CD4-positive, alpha-beta T cell (primary cell): ENCODE measurements at places on chromosomes 3 and 15.
A peak's percentile ranks its signal among the peaks of the same experiment; 100 is the strongest.

DNA sequence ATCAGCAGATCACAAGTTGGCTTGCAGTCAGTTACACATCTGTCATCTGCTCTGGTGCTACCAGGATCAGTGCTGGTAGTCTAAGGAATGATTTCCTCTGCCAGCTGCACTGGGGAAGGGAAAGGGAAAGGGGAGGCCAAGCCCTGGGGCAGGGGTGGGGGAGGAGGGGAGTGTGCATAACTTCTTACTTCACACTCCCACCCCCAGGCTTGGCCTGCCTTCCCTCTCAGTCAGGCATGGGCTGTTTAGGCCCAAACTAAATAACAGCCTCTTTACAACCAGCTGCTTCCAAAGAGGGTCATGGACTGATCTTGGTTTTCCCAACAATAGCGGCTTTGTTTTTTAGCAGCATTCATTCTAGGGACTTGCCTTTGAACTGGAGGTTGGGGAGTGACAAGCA is 86.1 kb upstream of the PSMD6 start:
- DNase-seq, result no peak

GRCh38 chr3:9909221-9910013 is 6.8 kb downstream of the IL17RE start:
- no peak for DNase-seq

DNA sequence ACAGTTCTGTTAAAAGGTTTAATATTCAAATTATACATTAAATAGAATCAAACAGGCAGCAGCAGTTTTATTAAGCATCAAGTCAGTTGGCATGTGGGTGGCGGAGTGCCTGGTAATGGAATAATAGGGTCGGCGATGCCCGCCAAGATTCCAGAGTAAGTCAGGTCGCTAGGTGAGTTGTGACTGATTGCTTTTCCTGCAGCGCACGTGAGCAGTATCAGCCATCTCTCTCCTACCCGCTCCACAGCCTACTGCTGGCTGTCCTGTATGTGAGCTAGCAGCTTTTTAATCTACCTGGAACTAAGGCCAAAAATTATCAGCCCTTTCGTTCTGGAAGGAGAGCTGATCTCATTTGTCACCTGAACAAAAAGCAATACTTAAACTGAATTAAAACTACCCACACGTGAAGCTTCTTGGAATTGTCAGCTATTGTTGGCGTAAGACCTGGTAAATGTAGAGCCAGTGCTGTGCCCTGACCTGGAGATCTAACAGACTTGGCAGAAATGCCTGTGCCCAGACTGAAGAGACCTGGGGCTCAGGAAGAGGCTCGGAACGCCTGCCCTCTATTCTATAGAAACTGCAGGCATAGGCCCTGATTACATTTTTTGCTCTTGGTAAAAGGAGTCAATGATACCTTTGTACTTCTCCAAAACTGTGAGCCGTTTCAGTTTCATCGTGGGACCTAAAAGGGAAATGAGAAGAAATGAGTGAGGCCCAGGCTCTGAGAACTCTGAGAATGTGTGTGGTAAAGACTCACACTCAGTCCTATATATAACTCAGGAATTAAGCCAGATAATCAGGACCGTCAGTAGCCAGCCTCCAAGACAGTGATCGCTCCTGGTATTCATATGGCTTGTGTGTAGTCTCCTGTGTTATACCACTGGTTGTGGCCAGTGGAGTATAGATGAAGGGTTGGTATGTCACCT is 21.9 kb downstream of the IDH3A start:
- no peak for DNase-seq

DNA sequence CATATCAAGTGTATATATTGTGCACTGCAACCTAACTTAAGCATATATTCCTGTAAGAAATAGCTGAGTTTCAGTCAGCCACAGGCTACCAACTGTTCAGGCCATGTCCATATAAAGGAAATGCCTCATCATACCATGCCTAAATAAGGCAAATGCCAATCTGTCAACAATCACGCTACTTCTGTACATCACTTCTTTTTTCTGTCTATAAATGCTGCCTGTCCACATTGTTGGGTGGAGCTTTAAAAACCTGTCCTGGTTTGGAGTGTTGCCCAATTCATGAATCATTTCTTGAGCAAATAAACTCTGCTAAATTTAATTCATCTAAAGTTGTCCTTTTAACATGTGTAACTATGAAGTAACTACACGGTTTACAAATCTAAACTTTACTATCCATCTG is 1091.9 kb downstream of the NSUN3 start:
- no peak for DNase-seq

DNA sequence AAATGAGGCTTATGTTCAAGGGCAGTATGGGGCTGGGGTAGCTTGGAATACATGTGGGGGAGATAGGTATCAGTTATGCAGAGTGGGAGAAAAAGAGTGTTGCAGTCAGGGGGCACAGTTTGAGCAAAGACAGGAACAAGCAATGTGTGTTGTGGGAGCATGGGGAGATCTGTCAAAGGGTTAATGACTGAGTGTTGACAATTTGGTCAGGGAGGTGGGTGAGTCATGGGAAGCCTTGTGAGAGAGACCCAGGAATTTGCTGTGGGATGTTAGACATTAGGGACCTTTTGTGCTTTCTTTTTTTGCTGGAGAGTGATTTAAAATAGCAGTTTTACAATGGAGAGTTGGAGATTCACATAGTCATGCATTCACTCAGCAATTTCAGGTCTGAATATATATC is 221.6 kb upstream of the NR2E3 start:
- no peak for DNase-seq

GRCh38 chr15:24857763-24858162 is 97.0 kb upstream of the SNRPN start:
- DNase-seq, result no peak

GRCh38 chr3:128269006-128269775 is 115.9 kb downstream of the EEFSEC start:
- no peak for DNase-seq

GRCh38 chr3:60316121-60316797 is 935.0 kb downstream of the FHIT start:
- DNase-seq, result no peak

DNA sequence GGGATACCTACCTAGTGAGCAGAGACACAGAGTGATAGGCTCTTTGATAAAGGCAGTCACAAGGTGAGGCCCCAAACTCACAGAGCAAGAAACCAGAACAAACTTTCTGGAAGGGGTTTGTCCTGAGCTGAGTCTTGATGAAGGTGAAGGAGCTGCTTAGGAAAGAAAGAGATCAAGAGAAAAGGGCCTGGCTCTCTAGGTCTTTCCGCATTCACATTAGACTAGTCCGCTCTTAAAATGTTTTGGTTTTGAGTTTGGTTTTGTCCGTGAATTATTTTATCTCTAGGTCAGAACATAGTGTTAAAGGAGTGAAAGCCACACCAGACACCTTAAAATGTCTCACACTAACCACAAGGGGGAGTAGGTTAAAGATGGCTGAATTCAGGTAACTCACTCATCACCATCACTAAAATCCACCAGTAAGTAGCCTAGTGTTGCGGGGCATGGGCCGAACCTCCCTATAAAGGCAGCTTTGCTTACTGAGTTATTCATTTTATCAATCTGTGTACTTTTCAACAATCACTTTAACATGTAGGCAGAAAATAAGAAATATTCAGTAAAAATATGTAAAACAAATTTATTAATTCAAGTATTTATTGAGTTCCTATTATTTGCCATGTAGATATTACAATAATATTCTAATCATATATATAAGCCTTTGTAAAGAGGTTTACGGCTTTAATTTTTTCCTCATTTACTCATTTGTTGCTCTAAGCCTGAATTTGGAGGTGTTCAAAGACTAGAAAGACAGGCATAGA is 121.5 kb upstream of the TSC22D2 start:
- DNase-seq, result peak; percentile 59

DNA sequence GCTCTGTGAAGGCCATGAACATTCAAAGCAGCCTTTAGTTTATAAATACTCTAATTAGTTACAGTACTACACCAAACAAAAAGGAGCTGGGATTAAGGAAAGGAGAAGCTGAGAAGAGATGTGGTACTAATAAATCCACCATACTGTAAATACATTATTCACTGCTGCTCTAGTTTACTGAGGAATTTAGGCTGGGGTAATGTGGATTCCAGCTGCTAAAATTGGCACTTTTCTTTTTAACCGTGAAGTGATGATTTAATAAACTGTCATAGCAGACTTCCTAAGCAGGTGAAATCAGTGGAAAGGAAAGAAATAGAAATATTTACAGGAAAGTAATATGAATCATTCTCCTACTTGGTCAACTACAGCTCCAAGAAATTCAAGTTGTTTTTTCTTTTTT is 88.7 kb downstream of the TFG start:
- no peak for DNase-seq

DNA sequence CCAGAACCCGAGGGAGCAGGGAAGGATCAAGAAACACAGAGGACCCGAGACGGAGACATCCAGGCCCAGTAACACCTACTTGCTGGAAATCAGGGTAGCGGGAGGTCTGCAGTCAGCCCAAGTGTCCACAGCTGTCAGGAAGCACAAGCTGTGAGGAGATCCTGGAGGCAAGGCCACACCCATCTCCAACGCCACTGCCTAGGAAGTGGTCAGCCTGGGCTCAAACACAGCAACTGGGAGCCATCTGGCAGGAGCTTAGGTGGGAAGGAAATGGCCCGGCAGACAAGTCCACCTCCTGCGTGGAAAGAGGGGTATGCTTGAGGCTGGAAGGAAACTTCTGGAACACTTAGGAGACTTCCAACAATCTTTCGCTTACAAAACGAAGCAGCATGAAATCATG is 407.1 kb downstream of the VPS13C start:
- DNase-seq, result no peak

DNA sequence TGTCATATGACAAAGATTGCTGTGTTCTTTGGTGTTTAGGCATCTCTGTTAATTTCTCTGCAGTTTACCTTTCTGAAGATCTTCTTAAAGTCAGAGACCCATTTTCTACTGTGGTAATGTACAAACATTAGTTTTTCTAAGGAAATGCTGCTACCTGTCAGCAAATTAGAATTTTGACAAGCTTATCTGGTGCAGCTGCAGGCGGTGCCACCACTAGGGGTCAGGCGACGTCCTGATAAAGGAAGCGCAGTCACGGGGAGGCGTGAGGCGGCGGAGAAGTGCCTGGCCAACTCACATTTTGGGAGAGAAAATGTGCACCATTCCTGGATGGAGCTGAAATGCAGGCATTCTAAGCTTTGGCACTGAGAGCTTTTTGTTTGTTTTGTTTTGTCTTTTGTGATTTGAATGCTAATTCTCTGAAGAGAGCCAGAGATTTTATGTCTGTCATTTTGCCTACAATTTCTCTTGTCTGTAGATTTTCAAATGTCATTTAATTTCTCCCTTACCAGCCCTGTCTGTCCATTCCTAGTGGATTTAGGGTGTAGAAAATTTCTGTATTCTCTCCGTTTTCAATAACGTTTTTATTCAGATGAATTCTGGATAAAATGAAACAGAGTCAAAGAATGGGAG is 24.9 kb upstream of the SIAH2 start:
- DNase-seq, result peak; percentile 68

DNA sequence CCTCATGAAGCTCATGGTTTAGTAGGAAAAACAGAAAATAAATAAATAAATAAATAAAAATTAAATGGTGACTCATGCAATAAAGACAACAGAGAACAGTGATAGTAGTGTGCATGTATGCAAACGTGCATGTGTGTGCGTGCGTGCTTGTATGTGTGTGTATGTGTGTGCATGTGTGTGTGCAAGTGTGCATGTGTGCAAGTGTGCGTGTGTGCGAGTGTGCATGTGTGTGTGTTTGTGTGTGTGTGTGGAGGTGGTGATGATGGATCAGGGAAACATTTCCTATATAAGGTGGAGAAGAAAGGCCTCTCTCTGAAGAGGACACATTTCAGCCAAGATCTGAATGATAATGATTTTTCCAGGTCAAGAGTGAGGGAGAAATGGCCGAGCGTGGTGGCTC is 47.2 kb downstream of the CACNA2D3 start:
- no peak for DNase-seq
